T-helper 22 cell (primary cell): ENCODE measurements at places on chromosomes 2 and 18.

DNA sequence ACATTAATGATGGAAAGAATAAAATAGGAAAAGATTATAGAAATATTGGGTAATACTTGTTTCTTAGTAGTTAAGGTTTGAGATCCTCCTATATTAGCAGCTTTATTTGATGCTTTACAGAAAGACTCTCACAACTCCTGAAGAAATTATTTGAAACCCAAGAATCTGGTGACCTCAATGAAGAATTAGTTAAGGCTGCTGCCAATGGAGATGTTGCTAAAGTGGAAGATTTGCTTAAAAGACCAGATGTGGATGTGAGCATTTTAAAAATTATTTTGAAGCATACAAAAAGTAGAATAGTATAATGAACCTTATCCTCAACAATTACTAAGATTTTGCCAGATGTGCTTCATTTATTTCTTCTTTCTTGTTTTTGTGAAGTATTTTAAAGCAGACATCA is 59.1 kb downstream of the MIB1 start:
- no peak for DNase-seq

DNA sequence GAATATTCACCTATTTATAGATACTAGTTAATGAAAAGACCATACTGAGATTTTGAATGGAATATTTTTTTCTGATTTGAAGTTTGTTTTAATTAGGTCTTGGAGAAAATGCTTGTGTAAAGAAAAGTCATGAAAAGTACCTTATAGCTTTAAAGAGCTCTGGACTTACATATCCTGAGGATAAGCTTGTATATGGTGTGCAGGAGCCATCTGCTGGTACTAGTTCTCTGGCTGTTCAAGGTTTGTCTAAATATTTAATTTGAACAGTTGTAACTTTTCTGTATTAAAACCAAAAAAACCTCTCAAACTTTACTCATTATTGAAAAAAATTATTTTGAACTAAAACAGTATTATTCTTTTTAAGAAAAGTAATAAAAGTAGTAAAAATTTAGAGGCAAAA is 50.1 kb downstream of the UBR3 start:
- DNase-seq, result no peak

- DNase-seq, result no peak
Observed at GRCh38 chr2:219131744-219132143, 28.9 kb downstream of the NHEJ1 start.

DNA sequence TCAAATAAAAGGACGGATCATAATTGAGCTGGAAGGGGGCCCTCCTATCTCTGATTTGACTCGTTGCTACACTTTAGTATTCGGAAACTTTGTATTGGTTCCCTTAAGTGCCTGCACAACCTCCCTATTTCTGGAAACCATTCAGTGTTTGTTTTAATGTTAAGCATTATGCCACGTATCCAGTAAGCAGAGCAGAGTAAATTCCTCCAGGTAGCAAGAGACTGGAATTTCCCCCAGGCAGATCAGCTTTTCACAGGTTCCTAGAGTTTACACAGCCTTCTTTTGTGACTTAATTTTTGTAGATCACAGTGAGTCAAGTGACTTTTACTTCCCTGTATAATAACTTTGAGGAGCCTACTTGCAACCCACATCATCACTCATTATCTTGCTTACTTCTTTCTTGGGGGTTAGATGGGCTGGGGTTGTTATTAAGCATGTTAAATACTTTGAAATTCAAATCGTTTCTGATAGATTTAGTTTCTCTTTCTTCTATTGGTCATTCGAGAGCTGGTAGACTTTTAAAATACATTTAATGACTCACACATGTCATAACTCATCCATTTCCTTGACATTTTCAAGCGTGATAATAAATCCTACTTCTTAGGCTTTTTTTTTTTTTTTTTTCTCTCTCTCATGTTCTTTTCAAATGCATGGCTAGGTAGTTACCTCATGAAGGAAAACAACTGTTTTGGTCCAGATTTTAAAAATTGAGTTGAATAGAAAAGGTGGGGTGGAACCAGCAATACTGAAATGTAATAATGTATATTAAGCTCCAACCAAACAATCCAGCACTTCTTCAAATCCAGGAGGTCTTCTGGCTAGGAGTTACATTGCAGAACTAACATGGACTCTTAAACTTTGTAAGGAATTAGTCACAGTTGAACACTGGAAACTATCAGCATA is 219.3 kb downstream of the NEDD4L start:
- DNase-seq, result no peak

- DNase-seq, result no peak
Observed at GRCh38 chr18:44918142-44918476, 237.4 kb downstream of the SETBP1 start.

GRCh38 chr2:9398881-9399780 is 24.2 kb downstream of the ITGB1BP1 start:
- DNase-seq, result no peak

- DNase-seq, result no peak
Observed at GRCh38 chr2:161096336-161096735, 63.9 kb upstream of the TANK start.

- no peak for DNase-seq
Observed at GRCh38 chr2:161983331-161983651, 90.7 kb downstream of the DPP4 start.

GRCh38 chr2:240383099-240383758 is 52.2 kb upstream of the GPC1 start:
- DNase-seq, result no peak

GRCh38 chr2:203871371-203871983 is 3.9 kb downstream of the CTLA4 start:
- no peak for DNase-seq

DNA sequence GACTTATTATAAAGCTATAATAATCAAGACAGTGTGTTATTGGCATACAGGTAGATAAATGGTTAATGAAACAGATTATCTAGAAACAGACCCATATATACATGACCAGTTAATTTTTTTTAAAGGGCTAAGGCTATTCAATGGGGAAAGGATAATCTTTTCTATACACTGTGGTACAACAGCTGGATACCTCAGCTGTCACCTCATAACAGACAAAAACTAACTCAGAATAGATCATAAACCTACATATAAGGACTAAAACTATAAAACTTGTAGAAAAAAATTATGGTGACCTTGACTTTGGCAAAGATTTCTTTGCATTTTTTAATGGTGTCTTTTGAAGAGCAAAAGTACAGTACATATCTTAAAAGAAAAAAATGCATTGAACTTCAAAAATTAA is 30.2 kb downstream of the MAP3K2 start:
- no peak for DNase-seq

GRCh38 chr2:159760326-159760725 is 37.7 kb downstream of the CD302 start:
- no peak for DNase-seq

DNA sequence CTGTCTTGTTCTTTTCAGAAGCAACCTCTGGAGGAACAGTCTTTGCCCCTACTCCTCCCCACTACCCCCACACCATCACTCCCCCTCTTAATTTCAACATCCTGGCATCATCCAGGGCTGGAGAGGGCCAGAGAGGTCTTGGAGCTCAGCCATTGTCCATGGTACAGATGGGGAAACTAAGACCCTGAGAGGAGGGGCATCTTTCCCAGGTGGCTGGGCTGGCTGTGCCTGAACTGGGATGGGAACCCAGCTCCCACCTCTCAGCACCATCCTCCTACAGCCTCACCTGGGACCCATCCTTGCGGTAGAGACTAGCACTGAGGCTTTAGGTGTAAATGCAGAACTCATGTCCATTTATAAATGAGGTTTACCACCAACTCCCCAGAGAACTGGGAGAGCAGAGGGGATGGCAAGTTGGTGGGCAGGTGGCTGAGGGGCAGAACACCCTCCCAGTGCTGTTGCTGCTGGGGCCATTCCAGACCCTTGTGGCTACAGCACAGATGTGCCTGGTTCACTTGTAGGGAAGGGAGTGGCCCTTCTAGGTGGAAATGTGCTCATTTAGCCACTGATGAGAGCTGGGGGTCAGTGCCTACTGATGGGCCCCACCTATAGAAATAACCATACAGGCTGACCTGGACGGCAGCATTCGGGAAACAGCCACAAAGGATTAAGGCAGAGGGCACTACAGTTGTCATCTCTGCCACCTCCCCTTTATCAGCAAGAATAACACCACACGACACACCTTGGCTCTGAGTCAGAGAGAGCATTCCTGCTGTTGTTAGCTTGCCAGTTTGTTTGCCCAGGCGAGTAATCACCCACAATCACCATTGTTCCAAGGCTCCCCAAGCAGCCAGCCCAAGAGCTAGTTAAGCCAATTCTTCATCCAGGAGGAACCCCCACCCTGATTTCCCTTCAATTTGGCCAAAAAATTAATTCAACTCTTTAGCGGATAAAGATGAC is 2.1 kb downstream of the MLPH start:
- DNase-seq, result no peak

- DNase-seq, result no peak
Observed at GRCh38 chr2:37011130-37011529, 44.8 kb upstream of the STRN start.

DNA sequence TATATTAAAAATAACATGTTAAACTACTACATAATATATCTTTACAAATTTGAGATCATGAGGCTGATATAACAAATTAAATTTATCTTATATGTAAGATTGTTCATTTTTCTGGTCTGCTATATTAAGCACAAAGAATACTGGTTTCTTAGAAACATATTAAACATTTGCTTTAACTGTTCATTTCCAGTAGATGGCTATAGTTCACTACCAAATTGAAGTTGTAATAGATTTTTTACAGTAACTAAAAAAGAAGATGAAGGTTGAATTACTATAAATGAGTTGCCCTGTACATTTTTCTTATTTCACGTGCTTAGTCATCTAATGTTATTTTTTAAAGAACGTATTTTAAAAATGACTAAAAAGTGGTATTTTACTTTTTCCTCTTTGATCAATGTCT is 57.0 kb downstream of the ZNF407 start:
- no peak for DNase-seq

- DNase-seq, result no peak
Observed at GRCh38 chr2:104889291-104889959, 35.5 kb downstream of the POU3F3 start.

- no peak for DNase-seq
Observed at GRCh38 chr2:65158557-65158956, 28.7 kb upstream of the RAB1A start.

GRCh38 chr2:71361631-71362030 is 30.0 kb downstream of the ZNF638 start:
- no peak for DNase-seq

DNA sequence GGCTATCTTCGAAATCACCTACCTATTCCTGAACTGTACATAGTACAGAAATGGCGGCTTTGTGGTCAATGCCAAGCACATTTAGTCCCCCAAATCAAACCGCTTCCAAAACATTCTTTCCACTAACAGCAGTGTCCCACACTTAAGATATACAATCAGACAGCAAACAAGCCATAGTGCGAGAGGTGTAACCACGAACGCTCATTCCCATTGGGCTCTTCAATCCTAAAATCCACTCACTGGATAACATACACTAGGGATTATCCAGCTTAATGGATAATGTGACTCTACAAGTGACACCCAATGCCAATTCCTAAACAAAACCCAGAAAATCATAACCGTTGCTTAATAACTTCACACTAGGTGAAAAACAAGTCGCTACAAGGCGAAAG is 2.0 kb downstream of the XPO1 start:
- no peak for DNase-seq

DNA sequence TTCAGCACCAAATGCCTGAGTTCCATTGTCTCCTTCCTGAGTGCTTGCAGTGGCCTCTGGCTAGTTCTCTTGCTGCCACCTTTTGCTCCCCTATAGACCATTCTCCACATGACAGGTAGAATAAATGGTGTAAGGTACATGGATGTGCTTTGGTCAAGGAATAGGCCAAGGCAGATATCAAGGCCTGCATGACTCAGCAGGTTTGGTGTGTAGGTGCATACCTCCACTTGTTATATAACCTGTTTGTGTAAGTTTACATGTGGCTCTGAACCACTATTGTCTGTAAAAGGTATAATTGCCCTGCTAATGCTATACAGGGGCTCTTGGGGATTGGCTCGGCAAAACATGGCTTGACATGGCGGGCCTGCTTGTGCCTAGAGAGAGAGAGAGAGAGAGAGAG is 143.5 kb downstream of the KLHL14 start:
- no peak for DNase-seq

DNA sequence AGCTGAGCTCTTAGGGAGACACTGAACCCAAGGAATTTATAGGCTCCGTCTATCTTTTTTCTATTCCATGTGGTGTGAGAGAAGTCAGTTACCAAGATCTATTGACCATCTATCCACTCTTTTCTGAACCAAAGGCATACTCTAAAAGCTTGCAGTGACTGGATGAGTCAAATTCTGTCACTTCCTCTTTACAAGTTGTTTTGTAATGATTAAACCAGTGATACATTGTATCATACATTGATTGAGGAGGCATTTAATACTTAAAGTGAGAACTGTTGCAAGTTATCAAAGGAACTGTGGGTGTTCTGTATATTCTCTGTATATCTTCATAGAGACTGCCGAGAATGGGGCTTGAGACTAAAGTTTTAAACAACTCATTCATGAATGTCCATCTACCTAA is 188.8 kb downstream of the CAMKMT start:
- no peak for DNase-seq

GRCh38 chr2:124832521-124832920 is 807.4 kb downstream of the CNTNAP5 start:
- DNase-seq, result no peak

GRCh38 chr18:59823596-59824195 is 76.1 kb upstream of the PMAIP1 start:
- no peak for DNase-seq

- no peak for DNase-seq
Observed at GRCh38 chr2:59217360-59217759, 976.2 kb upstream of the FANCL start.

- DNase-seq, result no peak
Observed at GRCh38 chr2:75570948-75571729, 10.4 kb upstream of the EVA1A start.

- no peak for DNase-seq
Observed at GRCh38 chr2:147416099-147416498, 428.7 kb upstream of the ACVR2A start.

- no peak for DNase-seq
Observed at GRCh38 chr2:145597809-145598208, 1077.9 kb upstream of the ZEB2 start.

DNA sequence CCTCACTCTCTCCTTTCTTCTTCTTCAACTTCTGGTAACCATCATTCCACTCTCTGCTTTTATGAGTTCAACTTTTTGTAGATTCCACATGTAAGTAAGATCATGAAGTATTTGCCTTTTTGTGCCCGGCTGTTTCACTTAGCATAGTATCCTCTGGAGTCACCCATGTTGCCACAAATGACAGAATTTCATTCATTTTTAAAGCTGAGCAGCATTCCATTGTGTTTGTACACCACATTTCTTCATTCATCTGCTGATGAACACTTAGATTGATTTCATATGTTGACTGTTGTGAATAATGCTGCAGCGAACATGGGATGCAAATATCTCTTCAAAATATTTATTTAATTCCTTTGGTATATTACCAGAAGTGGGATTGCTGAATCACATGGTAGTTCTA is 133.6 kb upstream of the ERBB4 start:
- DNase-seq, result no peak

DNA sequence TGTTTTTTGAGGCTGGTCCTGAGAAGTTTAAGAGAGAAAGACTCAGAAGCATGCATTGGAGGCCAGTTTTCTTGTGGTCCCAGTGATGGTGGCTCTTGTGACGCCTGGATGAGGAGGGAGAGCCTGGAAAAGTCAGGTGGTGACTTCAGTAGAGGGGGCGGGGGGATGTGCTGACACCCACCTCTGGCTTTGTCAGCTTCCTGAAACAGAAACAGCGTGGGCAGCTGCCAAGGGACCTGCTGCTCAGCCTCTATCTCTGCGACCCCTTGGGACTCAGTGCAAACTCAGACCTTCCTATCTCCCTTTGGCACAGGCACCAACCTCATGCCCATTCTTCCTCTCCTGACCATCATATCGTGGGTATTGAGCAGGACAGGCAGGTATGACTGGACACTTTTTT is 6.4 kb downstream of the TGFBRAP1 start:
- no peak for DNase-seq
